ENCODE measurements at places on chromosomes 13 and 19.

- DNase-seq = no peak
These were observed 153.6 kb upstream of the GPR12 start for GRCh38 chr13:26914148-26914547.

- no peak for DNase-seq
These were observed 2.2 kb downstream of the TNNT1 start for GRCh38 chr19:55146705-55147273.

- no peak for DNase-seq
These were observed 8.7 kb downstream of the SYNGR4 start for GRCh38 chr19:48372904-48373303.

DNA sequence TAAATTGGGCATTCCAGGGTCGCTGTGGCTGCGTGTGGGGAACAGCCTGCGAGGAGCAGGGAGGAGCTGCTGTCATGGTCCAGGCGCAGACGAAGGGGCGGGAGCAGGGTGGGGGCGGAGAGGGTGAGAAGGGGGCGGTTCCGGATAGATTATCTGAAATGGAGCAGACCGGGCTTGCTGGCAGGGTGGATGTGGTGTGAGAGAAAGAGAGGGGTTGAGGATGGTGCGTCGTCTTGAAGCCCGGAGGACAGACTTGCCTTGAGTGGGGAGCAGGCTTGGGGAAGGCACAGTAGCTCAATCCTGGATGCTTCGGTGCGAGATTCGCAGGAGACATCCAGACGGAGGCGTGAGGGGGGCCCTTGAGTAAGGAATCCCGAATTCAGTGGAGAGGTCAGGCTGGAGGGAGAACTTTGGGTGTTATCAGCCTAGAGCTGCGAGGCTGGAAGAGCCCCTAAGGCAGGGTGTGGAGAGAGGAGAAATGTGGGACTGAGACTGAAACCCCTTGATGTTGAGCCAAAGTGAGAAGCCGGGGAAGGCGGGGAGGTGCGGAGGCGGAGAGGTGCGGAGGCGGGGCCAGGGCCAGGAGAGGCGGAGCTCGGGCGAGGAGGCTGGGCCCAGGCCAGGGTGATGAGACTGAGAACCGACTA lies 40.6 kb downstream of the DPF1 start:
- no peak for DNase-seq

DNA sequence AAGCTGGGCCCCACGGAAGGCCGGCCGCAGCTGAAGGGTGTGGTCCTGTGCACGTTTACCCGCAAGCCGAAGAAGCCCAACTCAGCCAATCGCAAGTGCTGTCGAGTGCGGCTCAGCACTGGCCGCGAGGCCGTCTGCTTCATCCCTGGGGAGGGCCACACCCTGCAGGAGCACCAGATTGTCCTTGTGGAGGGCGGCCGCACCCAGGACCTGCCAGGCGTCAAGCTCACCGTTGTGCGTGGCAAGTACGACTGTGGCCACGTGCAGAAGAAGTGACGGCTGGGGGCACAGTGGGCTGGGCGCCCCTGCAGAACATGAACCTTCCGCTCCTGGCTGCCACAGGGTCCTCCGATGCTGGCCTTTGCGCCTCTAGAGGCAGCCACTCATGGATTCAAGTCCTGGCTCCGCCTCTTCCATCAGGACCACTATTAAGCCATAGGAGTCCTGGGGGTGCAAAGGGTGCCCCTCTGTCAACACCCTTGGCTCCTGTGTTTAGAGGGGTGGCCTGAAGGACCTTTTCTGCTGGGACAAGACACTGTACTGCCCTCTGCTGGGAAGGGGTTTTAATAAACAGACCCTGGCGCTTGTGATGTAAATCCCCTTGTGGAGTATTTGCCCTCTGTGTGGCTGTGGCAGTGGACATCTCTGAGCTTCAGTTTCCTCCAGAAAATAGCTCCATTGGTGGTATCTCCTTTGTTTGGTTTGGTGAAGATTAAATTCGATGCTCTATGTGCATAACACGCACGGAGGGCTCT lies 1.9 kb downstream of the MRPS12 start:
- DNase-seq = no peak

- no peak for DNase-seq
These were observed 4.6 kb downstream of the FARP1 start for GRCh38 chr13:98147521-98147920.

All from NCI-H2081 treated with DMSO at 0.1 percent for 48 hours (cell line).